ENCODE measurements at places on chromosomes 3 and 15.

GRCh38 chr15:83650831-83651230, 3.1 kb upstream of the ADAMTSL3 start:
- DNase-seq: no peak

DNA sequence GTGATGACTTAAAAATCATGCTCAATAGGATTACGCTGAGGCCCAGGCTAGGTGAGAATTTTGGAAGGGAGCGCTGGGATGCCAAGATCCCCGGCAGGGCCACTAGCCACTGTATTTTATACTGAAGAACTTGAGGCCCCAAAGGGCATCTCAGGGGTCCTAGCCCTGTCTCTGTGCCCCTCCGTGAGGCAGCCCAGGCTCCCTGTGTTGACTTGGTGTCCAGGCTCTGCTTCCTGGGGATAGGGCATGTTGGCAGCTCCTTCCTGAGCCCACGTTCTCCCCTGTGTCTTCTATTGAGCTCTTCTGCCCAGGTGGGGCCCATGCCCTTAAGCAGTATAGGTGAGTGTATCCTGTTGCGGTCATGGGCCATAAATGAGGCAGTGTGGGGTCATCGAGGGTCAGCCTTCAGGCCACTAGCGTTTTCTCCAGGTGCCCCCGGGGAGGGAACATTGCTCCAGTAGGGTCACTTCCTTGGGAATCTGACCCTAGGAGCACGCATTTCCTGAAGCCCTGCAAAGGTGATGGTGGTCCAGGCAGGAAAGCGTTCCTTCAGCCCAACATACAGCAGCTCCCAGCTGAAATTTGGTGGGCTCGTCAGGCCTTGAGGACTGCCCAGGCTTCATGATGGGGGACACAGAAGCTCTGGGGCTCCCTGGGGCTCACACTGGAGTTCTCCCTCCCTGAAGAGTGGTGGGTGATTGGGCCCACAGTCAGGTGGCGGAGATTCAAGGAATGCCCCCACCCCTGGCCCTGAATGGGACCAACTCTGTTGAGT, 189.4 kb downstream of the UBE3A start:
- DNase-seq: no peak

GRCh38 chr3:194757647-194758061, 72.0 kb downstream of the FAM43A start:
- DNase-seq: no peak

GRCh38 chr15:101054991-101055390, 135.8 kb downstream of the LRRK1 start:
- no peak for DNase-seq

DNA sequence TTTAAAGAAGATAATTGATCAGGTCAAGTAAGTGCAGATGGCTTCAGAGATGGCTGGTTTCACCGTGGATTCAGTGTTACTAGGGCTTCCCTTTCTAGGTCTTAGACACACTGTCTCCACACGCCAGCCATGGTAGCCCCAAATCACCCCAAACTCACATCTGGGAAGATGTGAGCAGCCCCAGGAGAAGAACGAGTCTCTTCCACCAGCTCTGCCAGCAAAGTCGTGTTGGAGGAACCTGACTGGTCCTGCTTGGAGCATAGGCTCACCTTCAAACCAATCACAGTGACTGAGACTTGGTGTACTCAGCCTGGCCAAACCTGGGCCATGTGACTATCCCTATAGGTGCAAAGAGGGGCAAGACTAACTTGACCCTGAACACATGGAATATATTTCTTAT, 296.7 kb downstream of the RPLP1 start:
- DNase-seq: no peak

GRCh38 chr3:146382386-146382785, 87.0 kb downstream of the PLSCR2 start:
- DNase-seq: no peak

DNA sequence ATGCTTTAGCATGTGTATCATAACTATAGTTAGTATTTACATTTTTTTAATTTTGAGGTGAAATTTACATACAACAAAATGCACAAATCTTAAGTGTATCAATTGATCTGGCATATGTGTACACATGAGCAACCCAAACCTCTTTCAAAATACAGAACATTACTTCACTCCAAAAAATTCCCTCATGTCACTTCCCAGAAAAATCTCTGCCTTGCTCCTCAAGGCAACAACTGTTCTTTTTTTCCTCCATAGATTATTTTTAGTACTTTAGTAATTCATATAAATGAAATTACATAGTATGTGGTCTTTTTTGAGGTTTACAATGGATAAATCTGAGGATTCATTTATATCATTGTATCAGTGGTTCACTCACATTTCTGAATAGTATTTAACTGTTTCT, 84.9 kb downstream of the TRIM42 start:
- DNase-seq: no peak

DNA sequence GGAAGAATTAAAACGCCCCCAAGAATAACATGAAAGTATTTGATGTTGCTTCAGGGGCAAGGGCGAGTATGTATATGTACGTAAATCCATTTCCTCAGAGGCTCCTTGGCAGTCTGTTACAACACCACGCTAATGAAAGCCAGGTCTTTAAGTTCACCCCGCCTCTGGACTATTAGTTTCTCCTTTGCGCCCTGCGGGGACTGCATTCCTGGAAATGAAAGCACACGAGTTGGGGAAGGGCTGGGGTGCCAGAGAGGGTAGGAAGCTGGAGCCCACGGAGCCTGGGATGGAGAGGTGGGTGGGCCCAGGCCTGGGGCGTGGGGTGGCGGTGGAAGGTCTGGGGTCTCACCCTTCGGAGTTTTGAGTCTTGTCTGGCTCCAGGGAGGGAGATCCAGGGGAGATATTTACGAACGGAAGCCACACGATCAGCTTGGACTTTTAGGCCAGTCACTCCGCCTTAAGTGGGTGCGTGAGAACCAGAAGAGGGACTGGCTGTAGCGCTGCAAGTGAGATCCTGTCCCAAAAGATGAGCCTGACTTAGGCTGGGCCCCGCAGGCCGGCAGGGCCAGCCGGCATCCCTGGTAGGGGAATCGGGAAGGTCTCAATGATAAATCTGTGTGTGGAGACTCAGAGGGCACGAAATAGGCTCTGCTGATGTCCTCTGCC, 1.6 kb upstream of the PLCL2 start:
- DNase-seq: no peak

DNA sequence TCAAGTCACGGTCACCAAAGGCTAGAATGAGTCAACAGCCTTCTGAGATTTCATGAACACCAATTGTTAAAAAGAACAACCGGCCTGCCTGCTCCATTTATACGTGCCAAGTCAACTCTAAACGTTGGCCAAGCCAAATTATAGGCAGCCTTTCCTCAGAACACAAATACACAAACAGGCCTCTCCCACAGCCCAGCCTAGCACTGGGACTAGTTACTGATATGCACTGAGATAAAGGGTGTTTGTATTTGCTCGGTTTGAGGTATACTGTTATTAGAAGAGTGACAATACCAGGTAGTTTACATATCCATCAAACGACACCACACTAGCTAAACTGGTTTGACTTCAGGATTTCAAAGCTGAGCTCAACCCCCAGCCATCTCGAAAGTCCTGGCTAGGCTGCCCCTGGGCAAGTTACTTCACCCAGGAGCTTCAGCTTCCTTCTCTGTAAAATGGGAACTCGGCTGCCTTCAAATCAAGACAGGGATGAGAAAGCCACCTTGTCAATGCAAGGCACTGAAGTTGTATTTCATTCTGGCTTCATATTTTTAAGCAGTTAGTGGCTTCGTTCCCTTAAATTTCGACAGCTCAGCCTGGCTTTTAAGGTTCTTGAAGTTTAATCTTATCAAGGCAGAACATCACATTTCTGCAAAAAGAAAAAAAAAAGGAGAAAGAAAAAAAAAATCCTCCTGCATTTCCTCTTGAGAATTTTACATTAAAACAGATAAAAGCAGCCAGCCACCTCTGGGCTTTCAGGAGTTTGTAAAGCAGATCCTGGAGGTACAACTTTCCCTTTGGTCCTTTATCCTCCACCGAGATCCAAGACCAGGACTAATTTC, 4.0 kb downstream of the TLE3 start:
- peak; percentile 54 for DNase-seq

DNA sequence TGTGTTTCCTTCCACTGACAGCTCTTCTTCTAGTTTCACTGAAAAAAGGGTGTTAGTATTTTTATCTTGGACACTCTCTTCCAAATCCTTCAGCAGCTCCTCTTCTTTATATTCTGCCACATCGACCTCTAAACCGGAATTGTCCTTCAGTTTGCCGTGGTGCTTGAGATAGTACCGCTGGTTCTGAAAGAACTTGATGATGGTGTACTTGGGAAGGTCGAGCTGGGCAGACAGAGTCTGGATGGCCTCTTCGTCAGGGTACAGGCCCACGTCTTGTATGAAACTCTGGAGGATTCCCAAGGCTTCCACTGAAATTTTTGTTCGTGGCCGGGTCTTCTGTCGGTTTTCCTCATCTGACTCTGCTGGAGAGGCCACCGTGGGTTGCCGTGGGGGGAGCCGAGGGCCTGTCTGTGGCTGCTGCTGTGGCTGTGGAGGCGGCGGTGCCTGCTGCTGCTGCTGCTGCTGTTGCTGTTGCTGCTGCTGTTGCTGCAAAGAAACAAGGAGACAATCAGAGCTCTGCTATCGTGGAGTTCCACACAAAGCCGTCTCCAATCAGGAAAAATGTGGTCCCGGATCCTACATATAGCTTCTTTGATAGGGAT, 75.8 kb downstream of the SATB1 start:
- DNase-seq: no peak

DNA sequence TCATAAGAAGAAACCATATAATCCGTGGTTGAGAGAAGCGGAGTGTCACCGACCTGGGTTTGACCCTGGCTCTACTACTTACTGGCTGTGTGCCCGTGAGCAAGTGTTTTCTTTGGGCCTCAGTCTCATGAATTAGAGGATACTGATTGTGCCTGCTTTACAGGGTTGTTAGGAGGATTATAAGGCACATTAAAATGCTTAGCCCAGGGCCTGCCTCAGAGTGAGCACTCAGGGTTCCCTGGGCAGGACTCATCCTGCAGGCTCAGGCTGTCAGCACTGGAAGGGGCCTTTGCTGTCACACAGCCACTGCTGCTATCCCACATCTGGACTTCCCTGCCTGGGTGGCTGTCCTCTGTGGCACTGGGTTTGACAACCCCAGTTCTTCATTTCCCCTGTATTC, 4.7 kb downstream of the PLA2G4F start:
- no peak for DNase-seq

- no peak for DNase-seq
These were observed 62.7 kb upstream of the RNU6-1 start for GRCh38 chr15:67902579-67903009.

- no peak for DNase-seq
These were observed 333.7 kb downstream of the ROBO2 start for GRCh38 chr3:77373619-77374018.

DNA sequence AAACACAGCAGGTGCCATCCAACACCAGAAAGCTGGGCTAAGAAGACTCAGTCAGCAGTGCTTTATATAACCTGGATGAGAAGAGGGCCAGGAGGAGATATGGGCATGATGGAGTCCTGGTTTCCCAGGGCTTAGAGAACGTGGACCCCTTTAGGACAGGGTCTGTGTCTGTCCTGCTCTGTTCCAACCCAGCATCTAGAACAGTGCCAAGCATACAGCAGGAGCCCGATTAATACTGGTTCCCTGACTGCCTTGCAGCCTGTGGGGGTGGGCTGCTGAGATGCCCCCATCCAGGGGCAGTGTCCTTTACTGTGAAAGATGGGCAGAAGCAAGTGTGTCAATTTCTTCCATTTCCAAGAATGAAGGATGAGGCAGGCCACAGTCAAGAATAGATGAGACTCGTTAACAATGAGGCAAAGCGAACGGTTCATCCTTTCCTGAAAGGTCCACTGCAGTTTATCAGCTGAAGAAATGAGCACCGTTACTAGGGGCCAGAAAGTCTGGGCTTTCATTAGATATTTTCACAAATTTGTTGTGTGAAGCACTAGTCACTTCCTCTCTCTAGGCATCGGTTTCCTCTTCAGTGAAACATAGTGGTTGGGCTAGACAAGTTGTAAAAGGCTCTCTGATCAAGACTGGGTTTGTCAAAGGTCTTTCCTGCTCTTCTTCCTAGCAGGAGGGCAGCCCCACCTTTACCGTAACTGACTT, 72.0 kb upstream of the HERC1 start:
- no peak for DNase-seq

DNA sequence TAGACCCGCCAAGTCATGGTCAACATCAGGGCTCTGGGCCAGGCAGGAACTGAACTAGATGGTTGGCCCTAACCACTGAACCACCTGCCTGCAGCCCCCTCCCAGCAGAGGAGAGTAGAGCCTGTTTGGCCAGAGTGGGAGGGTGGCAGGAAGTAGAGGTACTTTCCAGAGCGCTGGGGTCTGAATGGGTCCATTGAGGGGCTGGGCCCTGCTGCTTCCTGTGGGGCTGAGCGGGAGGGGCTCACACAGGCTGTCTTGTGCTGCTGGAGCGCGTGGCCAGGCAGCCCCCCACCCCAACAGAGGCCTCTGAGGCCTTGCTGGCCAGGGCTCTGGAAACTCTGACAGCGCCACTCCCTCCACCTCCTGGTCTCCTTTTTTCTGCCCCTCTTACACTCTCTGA, 17.4 kb downstream of the CSPG4 start:
- no peak for DNase-seq

- DNase-seq: no peak
These were observed 10.3 kb downstream of the RHOV start for GRCh38 chr15:40863660-40864270.

DNA sequence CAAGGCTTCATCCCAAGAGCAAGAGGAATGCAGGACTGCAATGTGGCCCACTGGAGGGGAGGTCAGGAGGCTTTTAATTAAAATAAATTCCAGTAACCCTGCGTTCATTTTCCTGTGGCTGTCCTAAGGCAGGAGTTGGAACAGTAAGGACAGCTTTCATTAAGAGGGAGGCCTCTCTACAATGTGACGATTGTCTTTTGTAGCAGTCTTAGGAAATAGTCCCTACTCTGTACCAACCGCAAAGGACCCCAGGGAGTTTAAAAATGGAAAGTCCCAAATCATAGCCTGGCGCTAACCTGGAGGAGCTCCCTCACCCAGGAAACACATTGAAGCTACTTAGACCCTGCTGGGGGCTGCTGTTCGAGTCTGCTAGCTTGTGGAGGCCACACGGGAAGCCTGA, 62.8 kb downstream of the SYNM start:
- DNase-seq: no peak

- no peak for DNase-seq
These were observed 18.7 kb downstream of the ACTC1 start for GRCh38 chr15:34776606-34777105.

DNA sequence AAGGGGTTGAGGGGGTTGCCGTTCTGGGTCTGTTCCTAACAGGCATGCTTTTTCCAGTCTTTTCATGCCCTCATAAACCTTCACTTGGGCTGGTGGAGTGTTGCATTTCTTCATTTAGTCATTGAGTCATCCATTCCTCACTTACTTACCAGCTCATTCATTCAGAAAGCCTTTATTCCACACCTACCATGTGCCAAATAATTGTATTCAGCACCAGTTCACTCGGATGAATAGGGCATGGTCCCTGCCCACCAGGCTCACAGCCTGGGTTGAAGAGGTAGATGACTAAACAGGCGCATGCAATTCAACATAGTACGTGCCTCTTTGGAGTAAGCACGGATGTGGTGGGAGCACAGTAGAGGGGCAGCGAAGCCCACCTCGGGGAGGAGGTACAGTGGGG, 35.1 kb upstream of the THSD4 start:
- DNase-seq: no peak

- no peak for DNase-seq
These were observed 134.4 kb upstream of the DAZL start for GRCh38 chr3:16739541-16740105.
